ENCODE measurements at places on chromosomes 2 and 18.

GRCh38 chr2:19911808-19912509 lies 10.2 kb upstream of the TTC32 start:
- no peak for DNase-seq

GRCh38 chr2:134161170-134161547 lies 92.7 kb upstream of the MGAT5 start:
- no peak for DNase-seq

DNA sequence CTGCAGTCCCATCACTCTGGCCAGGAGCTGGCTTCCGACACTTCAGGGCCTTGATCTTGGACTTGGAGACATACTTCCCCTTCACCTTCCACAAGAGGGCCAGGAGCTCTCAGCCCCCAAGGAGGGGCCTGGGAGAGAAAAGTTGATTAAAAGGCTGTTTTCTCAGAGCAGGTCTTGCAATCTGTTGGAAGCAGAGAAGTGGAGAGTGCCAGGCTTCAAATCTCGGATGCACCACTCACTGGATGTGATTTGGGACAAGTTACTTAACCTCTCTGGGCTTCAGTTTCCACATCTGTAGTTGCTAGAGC lies 255.3 kb downstream of the CYP26B1 start:
- no peak for DNase-seq

- DNase-seq: no peak
Observed at GRCh38 chr2:213227458-213227857, 56.8 kb upstream of the SPAG16 start.

- no peak for DNase-seq
Observed at GRCh38 chr2:240250985-240251847, 110.8 kb upstream of the OTOS start.

DNA sequence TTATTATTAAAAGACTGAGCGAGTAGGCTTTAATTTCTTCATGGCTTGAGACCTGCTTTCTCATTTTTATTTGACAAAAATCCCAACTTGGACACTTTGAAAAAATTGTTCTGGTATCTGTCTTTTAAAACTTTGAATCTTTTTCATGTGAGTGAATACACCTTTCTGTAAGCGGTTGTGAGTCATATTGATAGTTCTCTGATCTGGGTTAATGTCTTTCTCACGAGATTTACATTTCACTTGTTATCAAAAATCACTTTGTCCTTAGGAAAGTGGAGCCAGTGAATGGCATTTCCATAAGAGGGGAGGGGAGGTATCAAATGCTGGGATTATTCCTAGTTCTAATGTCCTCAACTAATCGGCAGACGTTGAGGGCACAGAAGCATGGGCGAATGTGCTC lies 36.3 kb downstream of the ATP9B start:
- DNase-seq: no peak

- no peak for DNase-seq
Observed at GRCh38 chr2:179592167-179592936, 269.1 kb downstream of the ZNF385B start.

- no peak for DNase-seq
Observed at GRCh38 chr2:189411860-189412259, 29.4 kb upstream of the WDR75 start.

DNA sequence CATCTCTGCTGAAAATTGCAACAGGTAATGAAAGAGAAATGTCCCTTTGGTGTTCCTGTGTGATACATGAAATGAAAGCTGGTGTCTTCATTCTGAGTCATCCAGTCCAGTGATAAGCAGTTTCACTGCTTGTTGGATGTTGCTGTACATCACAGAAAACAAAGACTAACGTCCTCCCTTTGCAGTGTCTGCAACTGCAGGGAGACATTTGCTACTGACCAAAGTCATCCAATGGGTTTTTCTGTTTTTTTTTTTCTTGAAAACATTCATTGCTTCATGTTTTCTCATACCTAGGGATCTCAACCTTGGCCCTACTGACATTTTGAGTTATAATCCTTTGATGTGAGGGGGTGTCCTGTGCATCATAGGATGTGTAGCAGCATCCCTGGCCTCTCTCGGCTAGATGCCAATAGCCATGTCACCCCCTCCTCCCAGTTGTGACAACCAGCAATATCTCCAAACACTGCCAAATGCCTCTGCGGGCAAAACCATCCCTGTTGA lies 63.6 kb upstream of the FZD5 start:
- no peak for DNase-seq

DNA sequence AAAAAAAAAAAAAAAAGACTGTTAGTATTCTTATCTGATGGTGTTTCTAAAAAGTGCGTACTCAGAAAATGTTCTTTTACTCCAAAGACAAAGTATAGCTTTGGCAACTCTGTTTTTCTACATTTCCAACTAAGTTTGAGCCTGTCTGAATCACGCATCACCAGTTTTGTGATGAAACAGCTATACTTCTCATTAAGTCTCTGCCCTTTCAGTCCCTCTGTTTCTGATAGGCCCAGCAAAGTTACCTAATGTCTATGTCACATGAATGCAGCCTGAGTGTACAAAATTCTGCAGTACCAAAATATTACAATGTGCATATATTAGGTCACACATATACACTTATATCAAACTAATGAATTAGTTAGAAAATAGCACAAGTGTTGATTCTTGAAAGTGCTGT lies 22.4 kb downstream of the TWSG1 start:
- DNase-seq: no peak

DNA sequence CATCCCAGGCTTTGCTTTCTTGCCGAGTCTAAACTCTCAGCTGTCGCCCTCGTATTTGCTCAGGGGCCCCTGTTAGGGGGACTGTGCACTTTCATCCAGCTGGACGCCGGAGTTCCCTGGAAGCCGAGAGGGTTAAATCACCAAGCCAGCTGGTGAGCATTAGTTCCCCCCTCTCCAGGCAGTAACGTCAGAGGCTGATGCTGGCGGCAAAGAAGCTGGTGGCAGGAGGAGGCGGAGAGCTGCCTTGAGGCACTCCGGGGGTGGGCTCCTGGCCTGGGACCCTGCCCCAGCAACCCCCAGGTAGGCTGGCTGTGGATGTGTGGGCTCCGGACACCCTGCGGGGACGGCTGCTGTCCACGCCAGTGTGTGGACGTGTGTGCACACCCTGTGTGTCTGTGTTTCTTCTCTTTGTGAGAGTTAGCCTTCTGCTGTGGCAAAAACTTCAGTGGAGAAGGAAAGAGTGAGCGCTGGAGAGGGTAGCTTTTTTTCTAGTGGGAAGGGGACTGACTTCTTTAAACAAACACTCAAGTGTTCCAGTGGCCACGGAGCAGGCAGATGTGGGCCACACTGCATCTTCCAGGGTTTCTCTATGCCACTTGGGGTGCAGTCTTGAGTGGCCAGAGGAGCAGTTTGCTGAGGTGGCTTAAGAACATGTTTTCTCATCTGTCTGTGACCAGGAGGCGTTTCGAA lies 84.7 kb downstream of the GLI2 start:
- no peak for DNase-seq

- DNase-seq: no peak
Observed at GRCh38 chr2:70775141-70775540, 7.1 kb upstream of the ADD2 start.

DNA sequence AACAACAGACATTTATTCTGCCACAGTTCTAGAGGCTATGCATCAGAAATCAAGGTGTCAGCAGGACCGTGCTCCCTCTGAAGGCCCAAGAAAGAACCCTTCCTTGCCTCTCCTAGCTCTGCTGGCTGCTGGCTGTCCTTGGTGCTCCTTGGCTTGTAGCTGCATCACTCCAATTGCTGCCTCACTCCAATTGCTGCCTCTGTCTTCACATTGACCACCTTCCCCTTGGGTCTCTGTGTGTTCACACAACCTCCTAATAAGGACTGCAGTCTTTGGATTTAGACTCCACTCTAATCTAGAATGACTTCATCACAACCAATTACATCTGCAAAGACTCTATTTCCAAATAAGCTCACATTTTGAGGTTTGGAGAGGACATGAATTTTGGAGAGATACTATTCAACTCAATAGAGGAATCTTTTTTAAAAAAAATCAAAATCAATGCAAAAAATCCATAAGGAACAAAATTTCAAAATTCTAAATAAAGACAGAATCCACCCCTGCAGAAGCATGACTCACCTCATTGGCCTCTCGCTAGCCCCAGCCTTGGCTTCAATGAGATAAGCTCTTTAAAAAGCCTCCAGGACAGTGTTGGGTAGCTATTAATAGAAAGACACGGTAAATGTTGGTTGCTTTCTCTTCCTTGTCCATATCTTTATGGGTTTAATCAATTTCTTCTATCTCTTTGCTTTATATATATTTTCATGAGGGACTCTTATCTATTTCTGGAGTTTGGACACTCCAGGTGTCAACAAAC lies 267.6 kb upstream of the MGAT5 start:
- DNase-seq: no peak

DNA sequence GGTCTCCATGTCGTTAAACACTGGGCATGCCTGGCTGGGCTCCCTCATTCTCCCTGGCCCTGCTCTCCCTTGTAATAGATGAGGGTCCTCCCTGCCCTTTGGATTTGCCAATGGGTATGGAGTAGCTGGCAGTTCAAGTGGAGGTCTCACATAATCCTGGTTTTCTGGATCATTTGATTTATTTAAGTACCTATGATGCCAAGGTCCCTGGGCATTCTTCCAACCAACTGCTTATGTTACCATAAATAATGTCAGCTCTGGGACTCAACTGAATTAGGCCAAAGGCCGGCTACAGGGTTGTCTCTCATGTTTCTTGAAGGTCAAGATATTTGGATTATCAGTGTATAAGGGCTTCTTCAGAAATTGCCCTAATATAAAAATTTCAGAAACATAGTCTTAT lies 104.9 kb upstream of the LYPD6 start:
- no peak for DNase-seq

DNA sequence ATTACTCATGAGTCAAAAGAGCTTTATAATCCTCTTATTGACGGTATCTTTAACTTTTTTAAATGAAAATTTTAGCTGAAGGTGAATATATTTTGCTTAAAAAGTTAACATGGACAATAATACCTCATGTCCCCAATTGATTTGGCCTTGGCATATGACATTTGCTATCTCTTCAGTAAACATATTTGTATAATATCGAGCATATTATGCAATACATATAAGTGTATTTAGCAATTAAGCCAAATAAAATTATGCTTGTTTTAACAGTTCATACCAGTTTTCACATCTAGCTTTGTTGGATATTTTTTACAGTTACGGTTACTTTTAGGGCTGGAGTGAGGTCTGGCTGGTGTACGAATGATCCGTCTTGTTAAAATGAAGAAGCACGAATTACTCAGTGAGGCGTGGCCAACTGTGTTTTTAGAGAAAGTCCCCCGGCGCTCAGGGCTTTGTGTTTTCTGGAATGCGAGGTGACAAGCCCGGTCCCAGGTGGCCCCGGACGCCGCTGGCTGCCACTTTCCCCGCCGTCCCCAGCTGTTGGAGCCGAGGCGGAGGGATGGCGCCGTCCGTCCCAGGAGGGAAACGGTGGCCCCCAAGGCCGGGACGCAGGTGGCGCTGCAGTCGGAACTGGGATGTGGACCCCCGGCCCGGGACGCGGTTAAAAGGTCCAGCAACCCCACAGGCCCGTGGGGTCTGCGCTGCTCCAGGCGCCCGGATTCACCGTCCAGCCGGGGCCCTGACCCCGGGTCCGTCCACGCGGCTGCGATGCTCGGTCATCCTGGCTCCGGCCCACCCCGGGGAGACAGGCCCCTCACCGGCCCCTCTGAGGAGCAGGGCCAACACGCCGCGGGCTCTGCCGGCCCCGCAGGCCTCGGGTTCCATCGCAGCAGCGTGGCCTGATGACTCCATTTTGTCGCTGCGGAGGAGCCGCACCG lies 41.3 kb downstream of the TMEM18 start:
- no peak for DNase-seq

GRCh38 chr18:24170360-24170759 lies 31.5 kb downstream of the CABYR start:
- no peak for DNase-seq

GRCh38 chr18:23837591-23837990 lies 148.3 kb downstream of the LAMA3 start:
- DNase-seq: no peak

DNA sequence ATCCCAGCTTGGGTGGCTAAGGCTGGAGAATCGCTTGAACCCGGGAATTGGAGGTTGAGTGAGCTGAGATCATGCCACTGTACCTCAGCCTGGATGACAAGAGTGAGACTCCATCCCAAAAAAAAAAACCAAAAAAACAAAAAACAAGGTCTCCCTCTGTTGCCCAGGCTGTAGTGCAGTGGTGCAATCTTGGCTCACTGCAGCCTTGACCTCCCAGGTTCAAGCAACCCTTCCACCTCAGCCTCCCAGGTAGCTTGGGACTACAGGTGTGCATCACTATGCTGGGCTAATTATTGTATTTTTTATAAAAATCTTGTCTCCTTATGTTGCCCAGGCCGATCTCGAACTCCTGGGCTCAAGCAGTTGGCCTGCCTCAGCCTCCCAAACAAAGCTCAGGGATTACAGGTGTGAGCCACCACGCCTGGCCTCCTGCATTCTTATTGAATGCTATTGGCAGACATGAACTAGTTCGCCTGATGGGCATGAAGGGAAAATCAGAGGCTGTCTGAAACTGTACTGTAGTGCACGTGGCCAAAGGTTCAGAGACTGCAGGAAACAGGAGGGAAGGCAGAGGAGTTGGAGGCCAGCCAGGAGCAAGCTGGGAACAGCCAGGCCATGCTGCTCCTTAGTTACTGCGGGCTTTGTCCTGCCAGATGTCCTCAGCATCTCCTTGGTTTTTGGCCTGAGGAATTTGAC lies 16.0 kb upstream of the ASXL2 start:
- DNase-seq: no peak

- DNase-seq: no peak
Observed at GRCh38 chr2:239544918-239545465, 144.2 kb upstream of the HDAC4 start.

DNA sequence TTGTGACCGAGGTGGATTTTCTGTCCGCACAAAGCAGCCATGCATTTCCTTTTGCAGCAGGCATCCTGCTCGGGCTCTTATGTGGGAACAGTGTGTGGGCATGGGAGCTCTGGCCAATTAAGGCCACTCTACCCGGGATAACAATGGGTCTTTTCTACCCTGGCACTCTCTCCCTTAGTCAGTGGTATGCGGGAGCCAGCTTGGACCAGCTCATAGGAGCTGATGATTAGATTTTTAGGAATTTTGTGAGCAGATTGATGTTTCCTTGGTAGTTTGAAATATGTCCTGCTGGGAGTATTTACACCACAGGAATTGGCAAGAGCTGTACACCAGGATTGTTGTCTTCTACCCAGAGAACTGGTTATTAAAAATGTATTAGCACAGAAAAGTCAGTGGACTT lies 89.3 kb downstream of the SPP2 start:
- DNase-seq: no peak

DNA sequence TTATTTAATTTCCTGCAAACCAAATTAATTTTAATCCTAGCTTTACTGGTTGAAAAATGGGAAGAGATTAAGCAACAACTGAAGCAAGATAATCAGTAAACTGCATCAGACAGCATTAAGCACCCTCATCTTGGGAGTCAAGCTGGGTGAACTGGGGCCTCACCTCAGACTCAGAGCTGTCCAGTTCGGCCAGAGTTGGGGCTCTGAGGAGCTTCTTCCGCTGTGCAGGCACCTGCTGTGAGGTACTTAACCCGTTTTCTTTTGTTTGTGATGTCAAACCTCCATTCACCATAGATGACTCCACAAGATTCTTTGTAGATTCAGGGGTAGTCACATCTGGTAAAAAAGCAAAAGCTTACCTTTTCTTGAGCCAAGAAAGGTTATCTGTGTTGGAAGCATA lies 71.8 kb downstream of the PRELID3A start:
- DNase-seq: no peak

All from WTC11 (cell line).